ENCODE measurements at places on chromosomes 16 and 17. TPM values are rescaled to one million over a fixed set of nuclear protein-coding genes. Genes with fewer than 3 reads are reported as not detected.

The CIITA gene
- 0.17 TPM for total RNA-seq

The STX1B gene
- 1.4 TPM for total RNA-seq

The DPEP2NB gene
- total RNA-seq, result not detected

The CCL14 gene
- not detected for total RNA-seq

The KCNH4 gene
- 0.61 TPM for total RNA-seq

The NPIPB13 gene
- total RNA-seq, result 2.9 TPM

The SKAP1 gene
- total RNA-seq, result not detected

The STAT3 gene
- 83.6 TPM for total RNA-seq

The DHX38 gene
- total RNA-seq, result 53.8 TPM

The ADPRM gene
- 7.8 TPM for total RNA-seq

The CA7 gene
- not detected for total RNA-seq

The CACNG3 gene
- total RNA-seq, result not detected

The CTRL gene
- total RNA-seq, result 1.8 TPM

The HIGD1B gene
- not detected for total RNA-seq

The RHBDL3 gene
- 4.4 TPM for total RNA-seq

The EPN3 gene
- total RNA-seq, result 0.16 TPM

The NUBP2 gene
- 82.4 TPM for total RNA-seq

The ZNF598 gene
- total RNA-seq, result 45.0 TPM

The GGT6 gene
- total RNA-seq, result not detected

The TPSD1 gene
- total RNA-seq, result 0.03 TPM

The DNAAF1 gene
- 0.43 TPM for total RNA-seq

The NECAB2 gene
- 3.0 TPM for total RNA-seq

The TMUB2 gene
- 44.6 TPM for total RNA-seq

The TMEM220 gene
- 3.3 TPM for total RNA-seq

Measured in A549 treated with CpdA at 1 μM for 4 hours (cell line).